ENCODE measurements at places on chromosomes 7 and 10.

- no peak for DNase-seq
These were observed 42.3 kb upstream of the GPAM start for GRCh38 chr10:112225771-112226438.

DNA sequence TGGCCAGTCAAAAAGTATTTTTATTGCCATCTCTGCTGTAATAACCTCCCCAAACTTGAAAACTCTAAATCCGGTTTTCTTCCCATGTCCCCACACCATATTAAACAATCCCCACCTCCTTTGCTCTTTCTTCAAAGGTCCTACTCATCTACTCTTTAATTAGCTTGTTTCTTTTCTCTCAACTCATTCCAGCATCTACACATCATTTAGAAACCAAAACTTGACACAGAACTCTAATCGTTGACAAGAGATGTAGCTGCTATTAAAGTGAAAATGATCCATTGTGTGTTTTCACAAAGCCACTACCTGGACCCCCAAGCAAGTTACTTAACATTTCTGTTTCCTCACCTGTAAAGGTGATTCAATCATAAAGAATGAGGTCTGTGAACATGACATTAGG lies 436.3 kb upstream of the NPVF start:
- no peak for DNase-seq

GRCh38 chr10:127119936-127120335 lies 76.5 kb downstream of the INSYN2A start:
- no peak for DNase-seq

DNA sequence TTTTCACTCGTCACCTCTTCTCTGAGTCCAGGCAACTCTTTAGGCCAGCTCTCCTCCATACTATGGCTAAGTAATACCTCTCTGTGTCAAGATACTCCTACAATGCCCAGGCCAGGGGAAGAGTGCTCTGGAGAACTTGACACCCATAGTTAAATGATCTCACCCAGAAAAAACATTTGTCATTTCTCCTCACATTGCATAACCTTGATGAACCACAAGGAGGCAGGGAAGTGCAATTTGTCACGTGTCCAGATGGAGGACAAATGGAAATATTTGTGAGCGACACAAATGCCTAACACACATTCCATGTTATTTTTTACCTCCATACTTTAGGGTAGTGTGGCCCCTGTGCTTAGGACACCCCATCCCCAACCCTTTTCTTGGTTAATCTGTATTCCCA lies 78.3 kb downstream of the HTR7 start:
- no peak for DNase-seq

GRCh38 chr7:151679881-151680612 lies 160.4 kb upstream of the RHEB start:
- no peak for DNase-seq

DNA sequence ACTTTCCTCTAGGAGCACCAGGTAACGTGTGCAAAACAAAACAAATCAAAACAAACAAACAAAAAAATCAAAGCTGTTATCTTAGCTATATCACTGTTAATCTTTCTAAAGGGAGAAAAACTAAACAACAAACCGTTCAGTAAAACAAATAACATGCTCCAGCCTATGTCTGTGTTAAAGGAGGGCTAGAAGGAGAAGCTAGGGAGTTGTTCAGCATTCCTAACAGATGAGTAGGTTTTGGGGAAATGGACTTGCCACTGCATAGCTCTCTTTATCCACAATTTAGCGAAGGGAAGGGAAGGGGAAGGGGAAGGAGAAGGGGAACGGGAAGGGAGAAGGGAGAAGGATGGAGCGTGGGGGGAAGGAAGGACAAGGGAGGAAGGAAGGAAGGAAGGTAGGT lies 134.2 kb upstream of the AKR1E2 start:
- no peak for DNase-seq

DNA sequence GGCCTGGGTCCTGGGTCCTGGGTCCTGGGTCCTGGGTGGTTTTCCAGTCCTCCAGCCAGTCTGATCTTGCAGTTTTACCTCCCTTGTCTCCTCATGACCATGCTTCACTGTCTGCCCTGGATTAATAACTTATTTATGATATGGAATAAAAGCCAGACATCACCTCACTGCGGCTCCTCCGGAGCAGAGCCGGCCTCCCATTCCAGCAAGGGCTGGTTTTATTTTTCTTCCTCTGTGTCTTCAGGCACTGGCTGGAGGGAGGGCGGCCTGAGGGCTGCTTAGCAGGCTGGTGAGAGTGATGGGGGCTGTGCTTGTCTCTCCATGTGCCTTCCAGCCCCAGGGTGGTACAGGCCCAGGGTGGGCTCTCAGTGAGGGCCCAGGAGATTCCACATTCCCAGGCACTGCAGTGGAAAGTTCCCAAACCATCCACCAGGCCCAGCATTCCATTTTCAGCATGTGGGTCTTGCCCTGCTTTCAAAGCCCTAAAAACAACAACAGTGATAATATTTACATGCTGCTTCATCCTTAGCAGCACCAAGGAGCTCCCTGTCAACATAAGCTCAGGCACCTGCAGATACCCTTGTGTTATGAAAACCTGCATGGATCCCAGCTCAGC lies 12.6 kb downstream of the ADAMTS14 start:
- no peak for DNase-seq

DNA sequence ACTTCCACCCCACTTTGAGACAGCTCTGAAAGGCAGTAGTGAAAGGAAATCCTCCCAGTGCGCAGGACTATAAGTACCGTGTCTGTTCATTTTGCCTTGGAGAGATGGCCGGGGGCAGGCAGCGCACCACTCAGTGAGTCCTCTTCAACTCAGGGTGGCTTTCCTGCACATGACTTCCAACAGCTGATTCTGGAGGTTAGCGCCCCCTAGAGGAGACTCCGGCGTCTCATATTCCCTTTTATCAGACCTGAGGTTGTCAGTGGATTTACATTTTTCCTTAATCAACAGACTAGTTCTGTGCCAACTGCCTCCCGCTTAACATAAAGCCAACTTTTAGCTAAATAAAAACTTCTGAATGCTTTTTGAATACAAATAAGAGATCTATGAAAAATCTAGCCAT lies 101.0 kb downstream of the HERPUD2 start:
- DNase-seq: no peak

DNA sequence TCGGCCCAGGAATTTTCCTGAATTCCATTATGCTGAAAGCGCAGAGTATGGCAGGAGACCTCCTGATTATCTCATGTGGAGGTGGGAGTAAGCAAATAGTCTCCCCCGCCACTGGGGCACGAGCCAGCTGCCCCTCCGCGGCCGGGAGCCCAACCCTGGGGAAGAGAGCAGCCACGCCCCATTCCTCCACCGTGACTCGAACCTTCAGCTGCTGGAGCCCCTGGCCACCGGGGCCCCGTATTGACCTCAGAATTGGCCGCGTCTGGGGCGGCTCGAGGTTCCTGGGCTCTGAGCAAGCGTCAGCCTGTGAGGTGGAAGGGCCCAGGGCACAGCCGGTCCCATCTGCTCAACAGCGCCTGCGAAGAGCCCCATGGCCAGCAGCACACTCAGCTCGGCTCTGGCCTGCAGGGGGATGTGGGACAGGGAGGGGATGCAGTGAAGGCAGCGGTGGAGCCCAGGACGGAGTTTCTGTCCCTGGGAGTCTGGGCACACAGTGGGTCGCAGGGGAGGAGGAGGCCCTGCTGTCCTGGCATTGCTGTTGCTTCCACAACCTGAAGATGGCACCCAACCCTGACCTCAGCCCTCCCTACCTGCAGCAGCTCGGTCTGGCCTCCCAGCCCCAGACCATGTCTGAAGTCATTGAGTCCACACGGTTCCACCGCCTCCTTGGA lies 97.8 kb downstream of the CHST15 start:
- no peak for DNase-seq

DNA sequence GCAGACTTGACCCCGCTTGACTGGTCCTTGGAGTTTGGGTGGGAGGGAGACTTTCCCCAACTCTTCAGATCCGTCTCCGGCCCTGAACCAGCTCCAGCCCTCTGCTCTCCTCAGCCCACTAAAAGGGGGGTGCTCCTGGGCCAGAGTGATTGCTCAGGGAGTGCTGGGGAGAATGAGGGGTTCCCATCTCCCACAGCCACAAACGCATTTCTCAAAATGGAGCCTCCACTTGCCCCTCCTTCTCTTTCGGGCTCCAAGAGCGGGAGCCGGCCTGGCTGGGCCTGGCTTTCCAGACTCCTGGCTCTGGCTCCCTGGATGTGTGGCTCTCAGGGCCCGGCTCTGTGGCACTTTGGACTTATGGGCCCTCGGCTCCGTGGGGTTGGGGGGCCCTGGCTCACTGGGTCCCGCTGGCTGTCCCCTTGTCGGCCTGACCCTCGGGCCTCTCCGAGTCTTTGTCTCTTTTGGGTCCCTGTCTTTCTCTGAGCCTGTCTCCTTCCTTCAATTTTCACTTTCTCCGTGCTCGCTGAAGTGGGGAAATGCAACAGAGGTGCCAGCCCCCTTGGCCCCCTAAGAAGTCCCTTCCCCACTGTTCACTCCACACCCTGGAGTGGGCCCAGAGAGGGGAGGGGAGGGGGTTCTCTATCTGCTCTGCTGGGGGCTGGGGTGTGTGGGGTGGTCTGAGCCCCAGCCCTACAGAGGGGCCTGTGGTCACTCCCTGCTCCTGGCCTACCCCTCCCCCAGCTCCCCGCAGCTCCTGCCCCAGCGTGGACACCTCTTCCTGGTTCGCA lies 713 bp downstream of the LZTS2 start:
- DNase-seq: no peak

- DNase-seq: no peak
These were observed 55.9 kb upstream of the AHR start for GRCh38 chr7:17242504-17242903.

GRCh38 chr10:120926611-120927010 lies 75.4 kb downstream of the WDR11 start:
- no peak for DNase-seq

Data from stimulated activated CD8-positive, alpha-beta memory T cell treated with anti-CD3 and anti-CD28 coated beads, Interleukin-2, amount 100 ng/mL, for 1 hour (primary cell).